Left colon (tissue), 2 donors: ENCODE measurements at places on chromosomes 5 and 9.
A peak's percentile ranks its signal among the peaks of the same experiment; 100 is the strongest.

DNA sequence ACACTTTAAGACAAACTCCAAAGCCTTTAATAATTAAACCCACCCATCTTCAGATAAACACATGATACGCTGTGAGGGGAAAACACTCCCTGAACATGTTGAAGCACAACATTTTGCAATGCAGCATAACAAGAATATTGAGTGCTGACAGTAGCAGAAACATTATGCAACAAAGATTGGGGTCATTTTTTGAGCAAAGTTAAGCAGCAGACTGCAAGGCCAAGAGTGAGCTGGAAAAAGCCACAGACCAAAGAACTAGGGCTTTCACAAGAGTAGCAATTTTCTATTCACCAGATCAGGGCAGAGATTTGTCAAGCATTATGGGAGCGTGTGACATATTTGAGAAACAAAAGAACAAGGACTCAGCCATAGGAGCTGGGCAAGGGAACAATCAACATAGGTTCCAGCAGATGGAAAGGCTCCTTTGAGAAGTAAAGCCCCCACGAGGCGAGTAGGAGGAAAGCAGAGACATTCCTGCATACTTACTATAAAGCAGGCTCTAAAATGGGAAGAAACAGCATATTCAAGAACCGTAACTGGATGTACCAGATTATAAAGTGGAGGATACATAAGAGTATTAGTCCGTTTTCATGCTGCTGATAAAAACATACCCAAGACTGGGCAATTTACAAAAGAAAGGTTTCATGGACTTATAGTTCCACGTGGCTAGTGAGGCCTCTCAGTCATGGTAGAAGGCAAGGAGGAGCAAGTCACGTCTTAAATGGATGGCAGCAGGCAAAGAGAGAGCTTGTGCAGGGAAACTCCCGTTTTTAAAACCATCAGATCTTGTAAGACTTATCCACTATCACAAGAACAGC is 4.8 kb upstream of the TTC23L start:
- DNase-seq = no peak

DNA sequence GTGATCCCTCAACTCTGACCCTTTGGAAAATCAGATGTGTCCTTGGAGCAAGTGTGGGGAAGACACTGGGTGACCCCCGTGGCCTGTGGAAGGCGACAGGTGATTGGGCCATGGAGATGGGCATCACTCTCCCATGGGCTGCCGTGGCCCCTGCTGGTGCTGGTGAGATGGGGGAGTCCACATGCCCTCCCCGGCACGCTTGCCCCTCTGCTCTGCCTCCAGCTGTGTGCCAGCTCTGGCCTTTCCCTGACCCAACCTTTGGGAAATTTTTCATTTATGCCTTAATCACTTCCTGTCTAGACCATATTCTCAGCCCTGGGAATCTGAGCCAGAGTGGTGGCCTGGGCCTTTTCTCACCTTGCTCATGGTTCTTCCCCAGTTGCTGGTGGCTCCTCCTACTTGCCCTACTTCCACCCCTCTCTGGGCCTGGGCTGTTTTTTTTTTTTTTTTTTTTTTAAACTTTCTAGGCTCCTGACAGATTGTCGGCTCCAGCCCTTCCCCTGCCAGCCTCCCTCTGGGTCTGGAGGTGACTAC is 56.6 kb downstream of the RGS3 start:
- peak; percentile 69 for DNase-seq

DNA sequence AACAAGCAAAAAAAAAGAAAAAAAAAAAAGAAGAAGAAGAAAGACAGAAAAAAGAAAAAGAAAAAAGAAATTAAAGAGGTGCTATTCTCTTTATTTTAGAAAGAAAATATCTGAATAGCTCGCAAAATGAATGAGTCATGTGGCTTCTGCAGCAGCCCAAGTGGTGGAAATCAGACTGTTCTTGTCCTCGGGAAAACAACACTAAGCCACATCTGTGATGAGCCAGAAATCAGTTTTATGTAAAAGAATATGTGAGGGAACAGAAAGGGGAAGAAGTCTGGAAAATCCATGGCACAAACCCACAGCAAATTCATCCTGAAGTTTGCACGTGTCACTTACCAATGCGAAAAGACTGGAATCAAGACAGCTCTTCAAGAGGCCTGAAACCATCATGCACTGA is 118.7 kb upstream of the GAS1 start:
- DNase-seq = no peak

GRCh38 chr5:37637165-37637845 is 202.5 kb downstream of the GDNF start:
- no peak for DNase-seq

- DNase-seq = no peak
These were observed 135.0 kb upstream of the SMARCA2 start for GRCh38 chr9:1880038-1880565.

- DNase-seq = no peak
These were observed 109.8 kb upstream of the ST8SIA4 start for GRCh38 chr5:101012880-101013279.

DNA sequence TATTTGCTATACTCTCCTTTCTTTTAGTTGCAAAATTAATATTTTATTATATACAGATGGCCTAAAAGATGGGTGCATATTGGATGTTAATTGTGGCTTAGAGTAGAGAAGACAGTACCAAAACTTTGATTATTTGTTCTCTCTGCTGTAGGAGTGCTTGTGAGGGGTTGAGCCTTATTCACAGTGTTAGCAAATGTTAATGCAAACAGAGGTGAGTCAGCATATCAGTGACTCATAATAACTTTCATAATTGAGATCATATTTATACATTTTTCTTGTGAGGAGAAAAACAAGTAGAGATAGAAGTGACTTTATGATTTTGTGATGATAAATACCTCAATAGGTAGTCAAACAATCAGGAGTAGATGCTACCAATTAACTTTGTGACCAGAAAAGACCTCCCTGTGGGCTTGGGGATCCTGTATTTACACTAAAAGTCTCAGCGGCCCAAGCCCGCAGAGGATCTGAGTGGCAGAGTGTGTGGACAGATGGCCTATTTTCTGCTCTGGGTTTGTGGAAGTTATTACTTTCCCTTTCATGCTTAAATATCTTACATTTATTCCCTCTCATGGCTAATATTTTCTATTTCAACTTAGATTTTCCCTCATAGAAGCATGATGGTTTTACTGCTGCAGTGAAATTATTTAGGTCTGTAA is 226.5 kb downstream of the TAF11L14 start:
- DNase-seq = no peak

DNA sequence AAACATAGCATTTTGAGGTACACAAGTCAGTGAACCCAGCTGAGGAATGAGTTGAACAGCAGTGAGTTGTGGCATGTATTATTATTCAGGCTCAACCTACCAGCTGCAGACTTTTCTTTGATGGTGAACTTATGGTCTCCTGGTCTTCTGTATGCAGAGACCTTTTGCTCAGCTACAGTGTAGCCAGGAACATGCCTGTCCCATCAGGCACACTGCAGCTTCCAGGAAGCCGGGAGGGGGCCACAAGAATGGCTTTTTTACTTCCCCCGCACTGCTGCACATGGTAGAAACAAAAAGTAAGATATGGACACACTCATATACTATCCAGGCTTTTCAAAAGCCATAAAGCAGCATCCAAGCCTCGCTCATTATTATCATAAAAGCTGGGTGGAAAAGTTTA is 65.3 kb upstream of the PLPP1 start:
- DNase-seq = no peak
